Kidney capillary endothelial cell (primary cell): ENCODE measurements at places on chromosomes 3 and 15.
A peak's percentile ranks its signal among the peaks of the same experiment; 100 is the strongest.

DNA sequence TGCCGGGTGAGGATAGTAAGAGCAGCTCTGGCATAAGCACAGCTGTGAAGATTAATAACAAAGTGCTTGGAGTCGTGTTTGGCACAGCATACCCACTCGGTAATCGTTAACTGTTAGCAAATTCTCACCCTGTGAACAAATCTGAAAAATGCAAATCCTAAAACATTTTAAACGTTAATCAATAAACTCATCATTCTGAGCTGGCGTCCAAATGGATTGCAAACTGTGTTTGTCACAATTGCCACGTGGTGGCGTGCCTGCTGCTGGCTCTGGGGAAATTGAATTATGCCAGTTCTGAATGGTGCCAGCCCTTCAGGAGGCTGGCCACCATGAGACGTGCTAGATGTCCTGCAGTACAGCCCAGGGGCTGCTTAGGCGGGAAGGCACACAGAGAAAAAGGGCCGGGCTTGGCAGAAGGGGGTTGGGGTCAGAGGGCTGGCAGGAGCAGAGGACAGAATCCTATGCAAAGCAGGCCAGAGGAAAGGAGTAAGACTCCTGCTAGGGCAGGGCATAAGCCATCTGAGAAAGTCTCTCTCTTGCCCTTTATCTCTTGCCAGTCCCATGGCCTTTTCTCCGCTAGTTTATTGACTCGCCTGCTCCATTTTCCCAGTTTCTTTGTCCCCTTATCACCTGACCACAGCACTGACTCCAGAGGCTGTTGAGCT, 22.1 kb upstream of the POLG start:
- no peak for DNase-seq

GRCh38 chr3:172559020-172559419, 35.8 kb upstream of the TNFSF10 start:
- no peak for DNase-seq

DNA sequence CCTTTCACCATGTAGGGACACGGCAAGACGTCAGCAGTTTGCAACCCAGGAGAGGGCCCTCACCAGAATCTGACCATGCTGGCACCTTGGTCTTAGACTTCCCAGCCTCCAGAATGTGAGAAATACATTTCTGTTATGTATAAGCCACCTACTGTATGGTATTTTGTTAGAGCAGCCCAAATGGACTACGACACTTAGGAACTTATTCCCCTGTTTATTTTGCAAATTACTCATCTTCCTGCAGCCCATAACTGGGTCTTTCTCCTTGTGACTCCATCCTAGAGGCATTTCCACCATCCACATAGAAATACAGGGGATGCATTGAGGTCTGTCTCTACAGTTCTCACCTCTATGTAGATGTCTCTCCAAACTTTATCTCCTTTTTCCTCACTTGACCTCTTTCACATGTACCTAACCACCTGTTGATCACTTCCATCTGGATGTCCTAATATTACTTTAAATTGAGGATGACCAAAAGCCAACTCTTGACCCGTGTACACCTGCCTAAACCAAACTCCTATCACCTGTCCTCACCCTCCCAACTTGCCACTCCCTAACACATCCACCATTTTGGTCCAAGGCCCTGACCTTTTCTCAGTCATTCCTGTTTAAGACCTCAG, 406.0 kb upstream of the WNT5A start:
- peak; percentile 7 for DNase-seq

DNA sequence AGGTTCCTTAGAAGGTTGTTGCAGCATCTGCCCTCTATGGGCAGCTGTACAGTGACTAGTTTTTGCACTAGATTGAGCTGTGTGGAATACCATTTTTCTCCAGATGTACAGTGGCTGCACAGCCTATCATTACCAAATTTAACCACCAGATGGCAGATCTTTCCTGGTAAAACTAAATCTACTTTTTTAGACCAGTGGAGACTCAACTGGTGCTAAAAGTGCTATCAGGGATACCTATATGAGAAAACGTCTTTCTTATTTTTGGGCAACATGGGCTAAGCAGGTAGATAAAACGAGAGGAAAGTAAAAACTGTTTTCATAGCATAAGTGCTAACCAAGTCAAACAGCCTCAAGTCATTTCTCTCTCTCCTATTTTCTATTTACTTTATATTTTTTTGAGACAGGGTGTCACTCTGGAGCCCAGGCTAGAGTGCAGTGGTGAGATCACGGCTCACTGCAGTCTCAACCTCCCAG, 21.2 kb downstream of the IGSF10 start:
- DNase-seq, result peak; percentile 53

DNA sequence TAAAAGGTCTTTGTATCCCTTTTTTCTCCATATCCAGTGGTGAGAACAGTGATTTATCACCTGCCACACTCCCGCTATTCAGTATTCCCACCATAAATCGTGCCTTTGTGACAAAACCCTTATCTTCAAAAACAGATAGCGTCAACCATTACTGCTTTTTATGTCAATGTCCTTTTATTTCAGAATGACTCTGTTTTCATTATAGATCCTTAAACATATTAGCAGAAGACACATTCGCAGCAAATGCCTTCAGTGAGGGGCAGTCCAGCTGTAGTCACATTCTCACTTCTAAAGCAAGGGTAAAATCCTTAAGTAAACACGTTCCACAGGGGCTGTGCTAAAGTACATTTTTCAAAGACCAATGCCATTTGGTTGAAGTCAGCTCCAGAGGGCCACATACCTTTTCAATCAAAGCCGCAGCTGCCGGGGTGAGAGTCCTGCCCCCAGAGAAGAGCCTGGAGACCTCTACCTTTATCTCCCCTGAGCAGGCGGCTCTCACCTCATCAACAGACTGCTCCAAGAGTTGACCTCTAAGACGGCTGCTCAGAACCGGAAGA, 53.4 kb downstream of the PDZRN3 start:
- no peak for DNase-seq

GRCh38 chr3:193824365-193824764, 231.4 kb downstream of the OPA1 start:
- no peak for DNase-seq

GRCh38 chr3:173725507-173725906, 328.0 kb downstream of the NLGN1 start:
- DNase-seq, result no peak
